Dermis lymphatic vessel endothelial cell (primary cell): ENCODE measurements at places on chromosomes 5 and 9. TPM values are rescaled to one million over a fixed set of nuclear protein-coding genes. Genes with fewer than 3 reads are reported as not detected.

LCN9 gene
- not detected in 2 replicates for total RNA-seq

FAM221B gene
- not detected in 2 replicates for total RNA-seq

ATG10 gene
- 3.4 and 6.2 TPM in 2 replicates for total RNA-seq

PRUNE2 gene
- 14.1 and 19.4 TPM in 2 replicates for total RNA-seq

GPRIN1 gene
- 3.9 and 4.3 TPM in 2 replicates for total RNA-seq

C5 gene
- 0.98 and 1.1 TPM in 2 replicates for total RNA-seq

ERCC6L2 gene
- total RNA-seq = 57.0 and 63.8 TPM in 2 replicates

ENTPD2 gene
- not detected in 2 replicates for total RNA-seq

C7 gene
- 0.09 and 0.33 TPM in 2 replicates for total RNA-seq

HEMGN gene
- total RNA-seq = not detected in 2 replicates

RASEF gene
- total RNA-seq = under 0.01 and 0.09 TPM in 2 replicates

QRFP gene
- not detected in 2 replicates for total RNA-seq

DMRT2 gene
- total RNA-seq = not detected in 2 replicates

SARDH gene
- under 0.01 and 0.11 TPM in 2 replicates for total RNA-seq

SAPCD2 gene
- total RNA-seq = 2.0 and 2.5 TPM in 2 replicates

IL17B gene
- not detected in 2 replicates for total RNA-seq

PCDHGA9 gene
- 2.0 and 3.2 TPM in 2 replicates for total RNA-seq

MARCOL gene
- not detected in 2 replicates for total RNA-seq

CDH10 gene
- total RNA-seq = under 0.01 TPM in 1 of 2 replicates, not detected in the other

MEGF9 gene
- 5.0 and 5.1 TPM in 2 replicates for total RNA-seq

ZDHHC11 gene
- 0.11 and 0.26 TPM in 2 replicates for total RNA-seq

SPATA31C1 gene
- not detected in 2 replicates for total RNA-seq

RBM22 gene
- 15.8 and 23.1 TPM in 2 replicates for total RNA-seq

CAMLG gene
- 32.8 and 43.2 TPM in 2 replicates for total RNA-seq

ANKRD18A gene
- not detected in 2 replicates for total RNA-seq

ERAP2 gene
- 5.6 and 43.2 TPM in 2 replicates for total RNA-seq

PCDHB14 gene
- 0.86 and 0.98 TPM in 2 replicates for total RNA-seq

MVB12B gene
- 7.9 and 18.1 TPM in 2 replicates for total RNA-seq

PCDHGA2 gene
- total RNA-seq = 0.86 and 1.1 TPM in 2 replicates

CER1 gene
- total RNA-seq = not detected in 2 replicates

HAVCR1 gene
- total RNA-seq = not detected in 2 replicates

SYNPO gene
- 4.4 and 7.7 TPM in 2 replicates for total RNA-seq

DNAH5 gene
- total RNA-seq = 0.11 and 0.17 TPM in 2 replicates

MEGF10 gene
- total RNA-seq = 0.43 and 1.6 TPM in 2 replicates

SPINK4 gene
- total RNA-seq = not detected in 2 replicates

TAF11L5 gene
- total RNA-seq = not detected in 2 replicates

SPATA31E1 gene
- total RNA-seq = not detected in 2 replicates

DNM1 gene
- total RNA-seq = 0.43 and 0.65 TPM in 2 replicates

PCDHA5 gene
- under 0.01 TPM in 1 of 2 replicates, not detected in the other for total RNA-seq

ECSCR gene
- 372 and 475 TPM in 2 replicates for total RNA-seq

OR2V2 gene
- total RNA-seq = 0.11 TPM in 1 of 2 replicates, not detected in the other

FNIP1 gene
- total RNA-seq = 38.5 and 41.4 TPM in 2 replicates

GIN1 gene
- 3.3 and 3.8 TPM in 2 replicates for total RNA-seq

PIP5KL1 gene
- total RNA-seq = 0.87 and 1.7 TPM in 2 replicates

IFNA2 gene
- not detected in 2 replicates for total RNA-seq

VCP gene
- 474 and 593 TPM in 2 replicates for total RNA-seq

MXD3 gene
- total RNA-seq = 3.9 and 4.2 TPM in 2 replicates

ANKRD55 gene
- 2.9 and 3.0 TPM in 2 replicates for total RNA-seq

ECM2 gene
- total RNA-seq = under 0.01 TPM in 1 of 2 replicates, not detected in the other

OSMR gene
- 6.9 and 10.8 TPM in 2 replicates for total RNA-seq

KIF4B gene
- total RNA-seq = 0.33 and 0.69 TPM in 2 replicates

NUP188 gene
- total RNA-seq = 36.3 and 43.2 TPM in 2 replicates

TTC23L gene
- total RNA-seq = 0.09 and 0.22 TPM in 2 replicates

IFNB1 gene
- not detected in 2 replicates for total RNA-seq
